ENCODE measurements at places on chromosomes 3 and 15. TPM values are rescaled to one million over a fixed set of nuclear protein-coding genes. Genes with fewer than 3 reads are reported as not detected.

The FAM174B gene
- 0.25 TPM for total RNA-seq

The ACAN gene
- under 0.01 TPM for total RNA-seq

The CD96 gene
- not detected for total RNA-seq

The CSPG4 gene
- 0.04 TPM for total RNA-seq

The ROPN1 gene
- total RNA-seq: not detected

The ADAMTS9 gene
- total RNA-seq: 58.3 TPM

The SCAANT1 gene
- not detected for total RNA-seq

The HIGD2B gene
- 0.07 TPM for total RNA-seq

The TMEM108 gene
- total RNA-seq: 0.40 TPM

The ANKUB1 gene
- total RNA-seq: not detected

The XCR1 gene
- total RNA-seq: not detected

The AP2M1 gene
- 506 TPM for total RNA-seq

The DIPK2A gene
- 108 TPM for total RNA-seq

The BRK1 gene
- total RNA-seq: 170 TPM

The SLC24A5 gene
- not detected for total RNA-seq

The C3orf49 gene
- not detected for total RNA-seq

The SAXO2 gene
- total RNA-seq: 0.11 TPM

The CYP1A1 gene
- 1.2 TPM for total RNA-seq

The ZDHHC3 gene
- total RNA-seq: 59.2 TPM

The ARHGEF26 gene
- 0.13 TPM for total RNA-seq

The RETNLB gene
- total RNA-seq: not detected

The SEMA5B gene
- not detected for total RNA-seq

All from pulmonary artery endothelial cell (primary cell).